ENCODE measurements at places on chromosomes 11 and 22. TPM values are rescaled to one million over a fixed set of nuclear protein-coding genes. Genes with fewer than 3 reads are reported as not detected.

Gene P2RX3
- total RNA-seq, result 0.99 TPM

Gene CNGA4
- total RNA-seq, result 0.26 TPM

Gene ZNF280B
- total RNA-seq, result 1.5 TPM

Gene VWCE
- total RNA-seq, result 4.1 TPM

Gene ZC3H12C
- total RNA-seq, result 19.1 TPM

Gene SLC22A12
- not detected for total RNA-seq

Gene KDM4D
- 1.2 TPM for total RNA-seq

Gene CEP126
- total RNA-seq, result 8.1 TPM

Gene KCNJ1
- total RNA-seq, result not detected

Gene VPREB1
- total RNA-seq, result not detected

Gene CABP7
- not detected for total RNA-seq

Gene IL18
- total RNA-seq, result 20.0 TPM

Gene ADSL
- 52.3 TPM for total RNA-seq

Gene PKDREJ
- total RNA-seq, result 0.13 TPM

Gene C22orf39
- 31.5 TPM for total RNA-seq

Gene PDE2A
- total RNA-seq, result 49.6 TPM

Gene VSTM5
- total RNA-seq, result 1.4 TPM

Gene FOLR2
- 4.5 TPM for total RNA-seq

Gene GGT5
- total RNA-seq, result 58.2 TPM

Gene NRIP3
- 2.4 TPM for total RNA-seq

Gene RAB38
- total RNA-seq, result 25.1 TPM

Gene C11orf65
- total RNA-seq, result 1.5 TPM

Gene CDCA5
- total RNA-seq, result 1.9 TPM

Gene MAP4K2
- total RNA-seq, result 14.0 TPM

Gene MDK
- 105 TPM for total RNA-seq

Gene GLB1L3
- not detected for total RNA-seq

Gene SCGB1C1
- total RNA-seq, result not detected

Gene LGR4
- 49.2 TPM for total RNA-seq

Gene HBE1
- not detected for total RNA-seq

Gene SSTR3
- not detected for total RNA-seq

Gene CNIH2
- 2.2 TPM for total RNA-seq

Gene GAB4
- 0.23 TPM for total RNA-seq

Gene BIRC3
- total RNA-seq, result 15.5 TPM

Gene OR4D5
- total RNA-seq, result not detected

Gene NLRP10
- total RNA-seq, result not detected

Gene GAS2
- 12.6 TPM for total RNA-seq

Gene RAPSN
- total RNA-seq, result 0.44 TPM

Gene MPPED2
- total RNA-seq, result 77.2 TPM

Gene SYT9
- total RNA-seq, result 0.60 TPM

Gene DNHD1
- total RNA-seq, result 24.2 TPM

Gene RIMBP3C
- 0.29 TPM for total RNA-seq

Gene UBE4A
- total RNA-seq, result 46.5 TPM

Gene TBX1
- 13.0 TPM for total RNA-seq

Gene TEX54
- total RNA-seq, result not detected

Gene RAG1
- total RNA-seq, result 1.1 TPM

Gene FAM180B
- total RNA-seq, result 0.29 TPM

Gene SMC1B
- 0.21 TPM for total RNA-seq

Gene OR52H1
- total RNA-seq, result 0.73 TPM

Gene HYLS1
- 2.7 TPM for total RNA-seq

Gene TRIOBP
- 108 TPM for total RNA-seq

Gene IL17REL
- not detected for total RNA-seq

Gene NAALAD2
- total RNA-seq, result 4.8 TPM

Gene ZP1
- not detected for total RNA-seq

Gene PNPLA3
- 0.75 TPM for total RNA-seq

Gene C11orf91
- total RNA-seq, result 0.52 TPM

Gene MLC1
- total RNA-seq, result 0.34 TPM

All from ureter (tissue), 1 donor.